ENCODE measurements at places on chromosomes 6 and 20. TPM values are rescaled to one million over a fixed set of nuclear protein-coding genes. Genes with fewer than 3 reads are reported as not detected.

DNA sequence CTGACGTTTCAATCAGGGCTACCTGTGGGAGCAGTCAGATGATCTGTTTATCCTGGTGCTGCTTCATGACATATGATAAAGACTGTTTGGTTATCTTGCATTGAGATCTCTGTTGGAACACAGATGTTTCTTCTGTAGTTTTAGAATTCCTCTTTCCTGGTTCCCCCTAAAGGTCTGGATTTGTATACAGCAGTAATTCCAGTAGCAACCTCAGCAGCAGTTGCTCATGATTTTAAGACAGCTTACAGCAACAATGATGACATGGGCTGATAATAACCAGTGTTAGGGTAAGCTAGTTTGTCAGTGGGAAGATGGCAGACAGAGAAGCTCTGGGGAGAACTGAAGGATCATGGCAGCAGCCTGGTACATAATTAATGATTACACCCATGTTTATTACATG lies 439.4 kb downstream of the PHF3 start:
- DNase-seq, result no peak

Gene CNR1
- total RNA-seq, result not detected

DNA sequence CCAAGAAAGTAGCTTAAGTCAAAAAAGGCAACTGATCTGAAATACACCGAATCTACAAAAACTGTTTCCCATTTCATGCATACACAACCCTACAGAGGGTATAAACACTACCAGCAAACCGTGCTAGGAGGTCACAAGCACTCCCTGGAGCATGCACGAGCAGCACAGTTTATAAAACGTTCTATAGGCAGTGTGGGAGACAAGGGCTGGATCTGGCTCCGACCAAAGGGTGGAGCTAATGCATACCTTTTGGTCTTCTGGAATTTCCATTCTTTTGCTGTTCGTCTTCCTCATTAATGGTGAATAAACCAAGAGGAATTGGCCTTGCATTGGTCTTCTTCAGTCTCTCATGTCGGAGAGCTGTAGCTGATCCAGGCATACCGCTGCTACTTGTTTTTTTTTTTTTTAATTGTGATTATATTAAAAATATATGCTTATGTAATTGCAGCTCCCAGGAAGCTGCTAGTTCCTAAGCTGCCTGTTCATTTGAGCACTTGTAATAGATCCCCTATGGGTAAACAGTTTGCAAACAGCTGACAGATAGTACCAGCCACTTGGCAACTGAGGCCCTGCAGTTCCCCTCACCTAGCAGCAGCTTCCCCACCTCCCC lies 24.5 kb downstream of the MAP7 start:
- no peak for DNase-seq

GRCh38 chr6:11618533-11618932 lies 81.0 kb downstream of the TMEM170B start:
- no peak for DNase-seq

DNA sequence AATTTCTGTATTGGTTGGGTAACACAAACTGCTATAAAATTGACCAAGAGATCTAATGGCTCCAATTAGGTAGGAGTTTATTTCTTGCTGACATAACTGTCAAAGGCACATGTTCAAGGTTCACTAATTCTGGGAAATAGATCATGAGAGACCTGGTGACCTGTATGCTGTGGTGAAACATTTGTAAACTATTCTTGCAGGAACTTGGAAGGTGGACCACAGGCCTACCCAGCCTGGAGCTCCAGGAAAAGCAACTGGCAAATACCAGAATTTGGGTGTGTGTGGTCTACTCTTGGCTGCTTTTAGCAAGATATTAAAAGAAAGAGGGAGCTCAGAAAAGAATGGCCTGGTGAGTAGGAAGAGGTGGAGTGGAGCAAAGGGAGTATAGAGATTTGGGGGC lies 184.6 kb downstream of the QKI start:
- DNase-seq, result no peak

GRCh38 chr20:20731000-20731944 lies 18.8 kb upstream of the RALGAPA2 start:
- DNase-seq, result no peak

Gene NOTCH4
- 0.55 TPM for total RNA-seq

- DNase-seq, result no peak
Measured at GRCh38 chr20:45918779-45919537, 7.0 kb upstream of the PLTP start.

GRCh38 chr6:105402939-105403935 lies at the start of gene PREP:
Gene PREP, minus strand, starts transcription at chr6:105403082. Its CDS starts 191 bp downstream, at chr6:105402891.
- peak; percentile 86 for DNase-seq
